ENCODE measurements at places on chromosomes 2 and 18. TPM values are rescaled to one million over a fixed set of nuclear protein-coding genes. Genes with fewer than 3 reads are reported as not detected.

GRCh38 chr2:53896864-53897263 is 37.1 kb upstream of the GPR75 start:
- no peak for DNase-seq

DNA sequence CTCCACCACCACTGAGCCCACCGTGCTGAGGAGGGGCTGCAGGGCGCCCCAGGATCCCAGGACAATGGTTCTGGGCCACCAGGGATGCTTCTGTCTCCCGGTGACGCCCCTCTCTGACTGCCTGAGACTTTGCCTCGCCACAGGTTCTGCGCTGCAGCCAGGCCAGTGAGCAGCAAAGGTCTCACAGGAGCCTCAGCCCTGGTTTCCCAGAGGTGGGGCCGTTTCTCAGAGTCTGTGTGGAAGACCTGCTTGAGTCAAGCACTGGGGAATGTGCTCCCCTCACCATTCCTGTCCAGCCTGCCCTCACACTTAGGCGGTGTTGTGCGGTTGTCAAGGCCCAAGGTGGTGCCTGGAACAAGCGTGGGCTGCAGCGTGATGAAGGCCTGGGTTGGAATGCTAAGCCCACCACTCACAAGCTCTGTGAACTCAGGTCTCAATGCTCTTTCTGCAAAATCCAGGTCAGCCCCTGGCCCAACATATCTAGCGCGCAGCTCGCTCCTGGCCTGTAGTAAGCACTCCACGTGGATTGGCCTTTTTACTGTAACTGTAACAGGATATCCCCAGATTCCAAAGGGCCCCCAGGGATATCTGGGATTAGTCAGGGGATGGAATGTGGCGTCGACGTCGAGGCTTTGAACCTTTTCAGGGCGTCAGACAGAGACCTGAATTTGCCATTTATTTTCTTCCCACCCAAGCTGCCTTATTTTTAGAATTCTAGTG is 47.6 kb downstream of the PLB1 start:
- no peak for DNase-seq

- DNase-seq: no peak
Observed at GRCh38 chr2:172230889-172231401, 128.2 kb upstream of the DLX2 start.

DNA sequence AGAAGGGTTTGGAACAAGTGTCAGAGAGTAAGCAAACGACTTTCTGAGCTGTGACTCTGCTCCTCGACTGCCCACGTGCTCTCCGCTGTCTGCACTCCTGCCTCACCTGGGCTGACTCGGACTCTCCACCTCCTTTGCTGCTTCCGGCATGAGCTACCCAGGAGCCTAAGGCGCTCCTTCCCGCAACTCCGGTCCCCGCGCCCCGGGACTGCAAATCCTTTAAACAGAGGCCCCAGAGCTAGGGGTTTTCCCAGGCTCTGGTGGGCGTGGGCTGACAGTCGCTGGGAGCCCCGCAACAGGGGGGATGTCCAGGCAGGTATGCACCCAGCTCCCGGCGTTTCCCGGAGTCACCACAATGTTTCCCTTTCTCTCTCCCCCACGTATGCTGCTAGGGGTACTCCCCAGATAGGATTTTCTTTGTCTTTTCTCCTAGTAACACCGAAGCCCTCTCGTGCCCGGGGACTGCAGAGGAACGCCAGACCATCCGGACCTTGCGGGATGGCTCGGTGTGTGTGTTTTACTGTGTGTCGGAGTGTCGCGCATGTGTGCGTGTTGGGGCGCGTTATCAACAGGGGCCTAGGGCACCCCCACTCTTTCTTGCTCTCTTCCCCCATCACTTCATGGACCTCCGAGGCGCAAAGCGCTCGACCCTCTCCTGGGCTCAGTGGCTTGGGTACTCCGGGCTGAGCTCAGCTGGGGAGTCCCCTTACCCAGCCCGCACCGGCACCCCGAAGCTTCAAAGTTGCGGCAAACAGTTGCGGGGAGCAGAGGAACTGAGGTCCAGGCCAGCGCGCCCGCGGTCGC is 691 bp upstream of the THSD7B start:
- no peak for DNase-seq

DNA sequence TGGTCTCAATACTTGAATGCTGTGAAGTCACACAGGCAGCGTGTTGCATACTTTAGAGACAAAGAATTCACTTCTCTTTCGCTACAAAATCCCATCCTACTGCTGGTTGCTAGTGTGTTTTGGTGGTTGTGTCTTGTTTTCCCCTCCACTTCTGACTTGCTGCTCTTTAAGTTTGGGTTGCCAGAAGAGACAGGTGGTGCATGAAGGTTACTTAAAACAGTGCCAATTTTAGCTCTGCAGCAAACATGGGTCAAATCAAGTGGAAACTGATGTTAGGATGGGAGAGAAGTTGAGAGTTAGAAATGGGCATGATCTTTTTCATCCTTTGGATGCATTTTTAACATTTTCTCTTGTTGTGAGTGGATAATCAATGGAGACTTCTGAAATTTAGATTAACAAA is 136.2 kb upstream of the KCNH7 start:
- no peak for DNase-seq

- DNase-seq: no peak
Observed at GRCh38 chr18:40984856-40985255, 970.2 kb upstream of the PIK3C3 start.

GRCh38 chr2:146661473-146662096 is 1183.2 kb upstream of the ACVR2A start:
- DNase-seq: peak; percentile 64

GRCh38 chr2:96157649-96158553 is 12.7 kb upstream of the DUSP2 start:
- no peak for DNase-seq

DNA sequence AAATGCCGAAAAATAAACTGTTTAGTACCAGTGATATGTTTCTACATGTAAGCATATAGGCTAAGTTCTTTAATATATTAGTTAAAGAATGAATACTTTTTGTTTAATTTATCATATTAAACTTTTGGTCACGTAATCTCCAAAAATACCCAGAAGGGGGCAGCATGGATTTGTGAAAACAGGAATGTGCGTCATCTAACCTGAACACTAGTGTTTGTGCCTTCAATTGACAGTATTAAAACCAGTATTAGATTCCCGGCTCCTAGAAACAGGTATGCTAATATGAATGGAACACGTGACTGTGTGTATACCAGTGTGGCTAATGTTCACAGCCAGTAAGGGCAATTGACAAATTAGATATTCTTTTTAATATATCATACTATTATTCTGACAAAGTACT is 51.8 kb downstream of the WDR7 start:
- DNase-seq: peak; percentile 68

GRCh38 chr2:58973811-58974281 is 732.7 kb upstream of the FANCL start:
- DNase-seq: no peak

DNA sequence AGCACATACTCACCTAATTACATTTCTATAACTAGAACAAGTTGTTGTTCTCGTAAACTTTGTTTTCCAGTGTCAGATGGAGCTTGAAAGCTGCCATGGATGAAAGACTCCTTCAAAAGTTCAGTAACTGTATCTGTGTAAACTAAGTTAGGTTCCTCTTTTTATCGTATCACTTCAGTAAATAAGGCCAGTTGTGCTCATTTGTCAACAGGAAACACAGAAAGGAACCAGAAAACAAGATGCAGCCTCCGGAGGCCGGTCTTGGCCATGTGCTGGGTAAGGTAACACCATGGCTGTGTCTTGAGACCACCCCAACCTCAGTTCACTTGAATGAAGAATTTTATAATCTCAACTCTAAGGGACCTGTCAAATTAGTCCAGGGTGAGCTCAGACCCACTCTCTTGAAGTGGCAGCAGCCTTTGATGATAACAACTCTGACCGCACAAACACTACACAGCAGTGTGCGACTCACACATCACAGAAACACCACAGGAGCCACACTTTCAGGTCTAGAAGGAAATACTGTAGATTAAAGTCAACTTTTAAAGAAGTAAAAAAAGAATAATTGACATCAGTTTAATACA is 213.8 kb downstream of the AFF3 start:
- DNase-seq: no peak

- no peak for DNase-seq
Observed at GRCh38 chr2:238691596-238692491, 156.0 kb upstream of the TWIST2 start.

- DNase-seq: no peak
Observed at GRCh38 chr2:236849508-236849907, 236.2 kb upstream of the COPS8 start.

DNA sequence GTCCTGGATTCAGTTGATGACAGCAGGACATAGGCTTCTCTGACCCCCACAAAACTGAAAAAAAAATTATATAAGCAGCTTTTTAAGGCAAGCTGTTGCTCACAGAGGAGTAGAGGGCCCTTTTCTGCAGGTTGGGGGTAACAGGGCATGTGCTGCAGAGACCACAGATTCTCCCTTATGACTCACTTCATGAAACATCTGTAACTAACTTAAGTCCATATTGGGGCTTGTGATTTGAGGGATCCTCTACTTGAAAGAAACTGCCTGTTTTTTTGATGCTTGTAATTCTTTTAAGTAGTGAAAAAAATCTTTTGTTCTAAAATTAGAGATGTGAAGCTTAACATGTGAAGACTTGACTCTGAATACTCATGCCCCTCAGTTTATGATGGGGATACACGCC is 33.4 kb downstream of the XRCC5 start:
- no peak for DNase-seq

DNA sequence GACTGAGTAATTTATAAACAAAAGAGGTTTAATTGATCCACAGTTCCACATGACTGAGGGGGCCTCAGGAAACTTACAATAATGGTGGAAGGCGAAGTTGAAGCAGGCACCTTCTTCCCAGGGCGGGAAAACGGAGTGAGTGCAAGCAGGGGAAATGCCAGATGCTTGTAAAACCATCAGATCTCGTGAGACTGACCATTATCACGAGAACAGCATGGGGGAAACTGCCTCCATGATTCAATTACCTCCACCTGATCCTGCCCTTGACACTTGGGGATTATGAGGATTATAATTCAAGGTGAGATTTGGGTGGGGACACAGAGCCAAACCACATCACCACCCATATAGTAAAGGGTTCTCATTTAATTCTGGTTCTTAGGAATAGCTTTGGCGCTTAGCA is 219.5 kb upstream of the ATP5MC3 start:
- DNase-seq: no peak

- no peak for DNase-seq
Observed at GRCh38 chr2:216056739-216057138, 24.9 kb downstream of the PECR start.

DNA sequence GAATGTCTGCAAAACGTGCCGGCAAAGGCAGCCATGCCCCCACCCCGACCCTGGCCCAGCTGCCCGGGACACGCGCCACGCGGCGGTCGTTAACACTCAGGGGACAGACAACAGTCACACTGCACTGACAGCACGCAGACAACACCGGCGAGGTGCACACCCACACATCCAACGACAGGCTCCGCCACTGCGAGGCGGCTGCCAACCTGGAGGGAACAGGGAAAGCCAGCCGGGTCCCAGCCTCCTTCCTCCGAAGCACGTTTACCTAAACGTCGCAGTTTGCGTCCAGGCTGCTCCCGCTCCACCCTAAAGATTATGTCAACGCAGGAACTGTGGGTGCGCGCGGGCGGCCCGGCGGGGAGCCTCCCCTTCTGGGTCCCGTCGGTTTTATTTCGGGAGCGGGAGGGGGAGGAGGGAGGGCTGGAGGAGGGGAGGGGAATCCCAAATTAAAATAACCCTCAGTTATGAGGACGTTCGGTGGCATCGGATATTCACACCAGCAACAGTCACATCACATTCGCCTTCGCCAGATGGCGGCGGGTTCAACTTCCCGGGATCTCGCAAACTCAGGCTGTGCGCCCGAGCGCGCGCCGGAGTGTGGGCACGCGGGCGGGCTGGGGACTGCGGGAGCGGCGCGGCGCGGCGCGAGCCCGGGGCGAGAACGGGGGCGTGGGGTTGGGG is 644 bp downstream of the PTGR3 start:
- peak; percentile 42 for DNase-seq

DNA sequence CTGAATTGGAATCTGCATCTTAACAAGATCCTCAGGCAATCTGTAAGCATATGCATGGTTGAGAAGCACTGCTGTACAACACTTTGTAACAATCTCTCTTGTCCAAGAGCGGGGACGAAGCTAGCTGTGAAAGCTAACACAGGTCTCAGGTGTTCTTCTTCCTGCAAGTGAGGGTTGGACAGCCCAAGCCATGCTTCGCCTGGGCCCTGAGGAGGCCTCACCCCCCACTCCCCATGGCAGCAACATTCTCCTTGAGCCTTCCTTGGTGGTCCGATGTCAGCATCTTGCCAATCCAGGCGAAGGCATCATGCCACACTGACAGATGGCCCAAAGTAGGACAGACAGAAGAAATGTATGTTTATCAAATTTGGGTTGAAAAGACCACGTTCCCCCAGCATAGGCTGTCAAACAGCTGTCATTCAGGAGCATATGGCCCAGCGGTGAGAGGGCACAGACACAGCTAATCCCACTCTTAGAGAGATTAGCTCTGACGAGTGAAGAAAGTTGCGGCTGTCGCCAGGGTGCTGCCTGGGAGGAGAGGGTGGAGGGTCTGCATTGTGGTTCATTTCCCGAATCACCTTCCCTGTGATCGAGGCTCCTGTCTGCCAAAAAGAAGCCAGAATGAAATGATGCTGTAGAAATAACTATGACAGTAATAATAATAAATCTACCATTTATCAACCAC is 344.7 kb downstream of the MYCN start:
- no peak for DNase-seq

DNA sequence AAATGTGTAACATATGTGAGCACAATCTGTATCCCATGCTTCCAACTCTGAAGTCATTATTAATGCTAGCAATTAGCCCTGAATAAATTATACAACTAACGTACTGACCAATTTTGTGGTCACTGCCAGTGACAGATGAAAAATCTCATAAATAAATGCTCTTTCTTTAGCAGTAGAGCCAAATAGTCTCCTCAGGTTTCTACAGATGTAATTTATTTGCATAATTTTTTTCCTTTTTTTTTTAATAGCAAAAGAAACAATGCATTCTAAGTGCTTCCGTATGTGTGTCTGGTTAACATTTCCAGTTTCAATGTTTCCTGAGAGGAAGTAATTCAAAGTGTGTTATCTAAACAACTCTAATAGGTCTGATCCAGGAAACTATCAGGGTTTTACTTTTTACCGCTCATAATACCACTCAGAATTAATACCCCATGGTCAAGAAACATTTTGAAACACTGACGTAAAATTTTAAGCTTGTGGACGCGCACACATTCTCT is 108.4 kb downstream of the MEP1B start:
- no peak for DNase-seq

- no peak for DNase-seq
Observed at GRCh38 chr2:227703961-227704360, 13.9 kb downstream of the SLC19A3 start.

DNA sequence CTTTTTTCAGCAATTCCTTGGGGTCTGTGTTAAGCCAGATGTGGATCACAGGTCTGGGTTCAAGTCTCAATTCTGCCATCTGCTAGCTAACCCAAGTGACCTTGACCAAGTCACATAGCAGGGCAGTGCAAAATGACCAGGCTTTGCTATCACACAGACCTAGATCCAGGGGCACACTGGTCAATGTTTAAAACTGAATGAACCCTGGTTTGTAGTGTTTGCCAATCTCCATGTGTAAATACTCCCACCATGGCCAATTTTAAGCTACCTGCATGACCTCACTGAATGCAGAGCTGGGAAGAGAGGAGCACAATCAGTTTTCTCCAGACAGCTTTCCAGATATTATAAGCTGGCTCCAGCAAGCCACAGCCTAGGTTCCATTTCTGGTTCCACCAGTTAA is 142.9 kb downstream of the CHST9 start:
- DNase-seq: no peak

EML6 gene
- total RNA-seq: 0.95 TPM

TFCP2L1 gene
- 0.13 TPM for total RNA-seq

PSD4 gene
- 0.63 TPM for total RNA-seq

DNAJC5G gene
- total RNA-seq: not detected

XDH gene
- total RNA-seq: 0.05 TPM

TMEM198 gene
- 2.1 TPM for total RNA-seq

COPS9 gene
- total RNA-seq: 131 TPM

C1QL2 gene
- not detected for total RNA-seq

Data from SK-MEL-5 (cell line).